ENCODE measurements at places on chromosomes 5 and 9.

DNA sequence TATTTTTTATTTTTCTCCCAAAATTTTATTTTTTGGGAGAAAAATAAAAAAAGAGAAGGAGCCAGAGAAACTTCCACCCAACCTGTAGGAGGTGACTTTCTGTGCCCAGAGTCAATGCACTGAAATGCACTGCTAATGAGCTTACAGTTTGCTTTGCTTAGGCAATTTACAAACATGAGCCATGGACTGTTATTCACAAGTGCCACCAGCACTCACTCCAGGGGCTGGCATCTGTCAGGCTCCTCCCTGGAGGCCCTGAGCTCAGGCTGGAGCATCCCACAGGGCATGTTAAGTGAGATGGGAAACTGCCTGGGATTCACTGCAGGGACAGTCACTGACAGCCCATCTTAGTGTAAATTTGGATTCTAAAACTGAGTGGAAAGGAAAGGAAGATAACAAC is 74.9 kb downstream of the FANCC start:
- no peak for DNase-seq

- no peak for DNase-seq
Observed at GRCh38 chr5:87081511-87082372, 185.9 kb upstream of the RASA1 start.

DNA sequence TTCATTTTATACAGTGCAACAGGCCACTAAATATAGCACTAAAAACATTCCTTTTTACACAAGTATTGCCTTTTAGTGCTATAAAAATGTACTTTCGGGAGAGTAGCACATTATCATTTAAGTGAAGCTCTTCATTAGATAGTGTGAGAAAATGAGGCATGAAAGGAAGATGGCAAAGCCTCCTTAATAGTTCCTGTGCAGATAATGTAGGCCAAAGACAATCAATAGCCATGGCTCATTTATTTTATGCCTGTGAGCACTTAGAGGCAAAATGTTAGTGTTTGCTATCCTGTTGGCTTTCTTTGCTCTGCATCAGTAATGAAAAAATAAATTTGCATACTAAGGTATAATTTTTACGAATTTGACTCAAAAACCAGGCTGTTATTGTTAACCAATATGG is 929.5 kb upstream of the C9orf72 start:
- no peak for DNase-seq

GRCh38 chr9:114061292-114061691 is 16.8 kb downstream of the AMBP start:
- DNase-seq = no peak

- no peak for DNase-seq
Observed at GRCh38 chr5:77302247-77302646, 91.8 kb downstream of the PDE8B start.

- no peak for DNase-seq
Observed at GRCh38 chr5:96717874-96718273, 55.7 kb downstream of the CAST start.

- no peak for DNase-seq
Observed at GRCh38 chr5:177230660-177231059, 72.9 kb downstream of the RAB24 start.

- DNase-seq = no peak
Observed at GRCh38 chr5:77971776-77972468, 195.8 kb upstream of the TBCA start.

DNA sequence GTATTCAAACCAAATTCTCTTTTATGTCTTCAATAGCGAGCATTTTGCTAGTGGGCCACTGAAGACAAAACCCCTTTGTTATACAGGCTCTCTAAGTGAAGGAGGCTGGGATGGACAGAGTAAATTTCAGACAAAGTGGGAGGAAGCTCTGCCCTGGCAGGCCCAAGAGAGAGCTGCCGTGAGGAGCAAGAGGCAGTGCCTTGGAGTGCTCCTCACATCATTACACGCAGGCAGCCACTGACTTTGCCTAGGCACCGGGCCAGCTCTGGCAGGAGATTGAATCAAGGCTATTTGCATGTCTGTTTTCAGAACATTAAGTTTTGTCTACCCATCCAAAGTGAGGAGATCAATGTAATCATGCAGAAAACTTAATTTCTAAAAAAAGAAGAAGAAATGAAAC is 167.7 kb downstream of the CCDC192 start:
- no peak for DNase-seq

DNA sequence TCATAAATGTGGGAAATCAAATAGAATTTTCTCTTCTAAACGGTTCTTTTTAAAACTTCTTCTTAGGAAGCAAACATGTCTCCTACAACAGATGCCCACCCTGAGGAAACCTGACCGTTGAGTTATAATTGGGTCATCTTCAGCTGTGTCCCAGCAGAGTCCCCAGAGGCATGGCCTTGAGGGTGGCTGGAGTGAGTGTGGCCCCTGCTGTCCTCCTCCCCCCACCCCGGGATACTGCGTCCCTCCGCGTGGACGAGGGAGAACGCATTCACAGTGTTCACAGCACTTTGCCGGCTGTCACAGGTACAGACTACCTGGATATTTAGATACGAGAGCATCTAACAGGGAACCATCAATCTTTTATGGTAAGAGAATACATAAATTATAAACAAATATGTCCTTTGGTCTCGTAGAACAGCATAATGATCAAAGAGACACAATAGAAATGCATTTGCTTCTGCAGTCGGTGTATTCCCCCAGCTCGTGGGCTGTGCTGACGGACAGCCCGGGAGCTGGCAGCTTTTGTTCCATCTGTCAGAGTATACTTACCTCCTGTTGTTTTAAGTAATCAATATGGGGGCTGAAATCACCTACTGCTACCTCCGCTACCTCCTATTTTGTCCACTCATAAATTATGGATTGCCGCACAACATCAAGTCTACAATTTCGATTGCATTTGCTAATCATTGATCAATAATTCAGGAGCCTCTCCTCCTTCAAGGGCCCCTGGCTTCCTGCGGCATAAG is 214.7 kb downstream of the IRX2 start:
- no peak for DNase-seq

DNA sequence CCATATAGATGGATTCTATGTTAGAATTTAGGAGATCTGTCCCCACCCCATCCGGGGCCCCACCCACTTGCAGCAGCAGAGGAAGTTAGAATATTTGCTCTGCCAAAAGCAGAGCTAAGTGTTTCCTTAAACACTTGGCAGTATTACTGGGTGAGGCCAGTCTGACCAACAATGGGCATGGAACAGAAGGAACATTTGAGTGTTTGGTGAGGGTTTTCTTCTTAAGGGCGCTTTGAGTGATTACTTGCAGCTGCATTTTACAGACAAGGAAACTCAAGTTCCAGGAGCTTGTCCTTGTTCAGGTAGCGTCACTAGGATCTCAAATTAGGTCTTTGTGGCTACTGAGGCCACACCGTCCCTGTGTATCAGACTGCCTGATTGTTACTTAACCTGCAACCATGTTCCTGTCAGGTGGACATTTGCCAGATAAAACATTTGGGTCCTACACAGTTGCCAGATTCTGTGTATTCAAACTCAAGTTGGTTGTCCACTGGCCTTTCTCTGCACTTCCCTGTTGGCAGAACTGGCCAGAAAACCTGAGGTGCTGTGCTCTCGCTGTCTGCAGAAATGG is 59.3 kb downstream of the SLC46A2 start:
- DNase-seq = no peak
